ENCODE measurements at places on chromosomes 6 and 20. TPM values are rescaled to one million over a fixed set of nuclear protein-coding genes. Genes with fewer than 3 reads are reported as not detected.

SLC52A3 gene
- total RNA-seq, result not detected

FHL5 gene
- total RNA-seq, result not detected

NINL gene
- 32.2 TPM for total RNA-seq

PAK5 gene
- 1.6 TPM for total RNA-seq

NHSL1 gene
- total RNA-seq, result 12.1 TPM

GABRR2 gene
- total RNA-seq, result not detected

CLVS2 gene
- total RNA-seq, result 1.8 TPM

GRCh38 chr6:7529141-7529540, 12.3 kb upstream of the DSP start:
- no peak for DNase-seq
- no peak overlapping the region for H3K27ac ChIP-seq
- no peaks in the 10 kb centered on the region for H3K27me3 ChIP-seq
- no peak overlapping the region for H3K4me3 ChIP-seq

DNA sequence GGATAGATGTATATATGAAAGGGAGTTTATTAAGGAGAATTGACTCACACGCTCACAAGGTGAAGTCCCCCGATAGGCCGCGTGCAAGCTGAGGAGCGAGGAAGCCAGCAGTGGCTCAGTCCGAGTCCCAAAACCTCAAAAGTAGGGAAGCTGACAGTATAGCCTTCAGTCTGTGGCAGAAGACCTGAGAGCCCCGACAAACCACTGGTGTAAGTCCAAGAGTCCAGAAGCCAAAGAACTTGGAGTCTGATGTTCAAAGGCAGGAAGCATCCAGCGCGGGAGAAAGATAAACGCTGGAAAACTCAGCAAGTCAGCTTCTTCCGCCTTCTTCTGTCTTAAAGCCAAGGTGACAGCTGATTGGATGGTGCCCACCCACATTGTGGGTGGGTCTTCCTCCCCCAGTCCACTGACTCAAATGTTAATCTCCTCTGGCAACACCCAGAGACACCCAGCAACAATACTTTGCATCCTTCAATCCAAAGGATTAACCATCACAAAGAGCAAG, 102.6 kb upstream of the GJE1 start:
- no peak overlapping the region for H3K27ac ChIP-seq
- no peaks in the 10 kb centered on the region for H3K27me3 ChIP-seq
- peak; percentile 78 for DNase-seq
- H3K4me1 ChIP-seq, result peaks cover 5% of the 10 kb centered on the region

GRCh38 chr20:11918981-11919380, 1.3 kb downstream of the BTBD3 start:
- peak; percentile 8 for DNase-seq
- no peaks in the 10 kb centered on the region for H3K27me3 ChIP-seq
- H3K4me3 ChIP-seq, result no peak overlapping the region
- peaks cover 11% of the 10 kb centered on the region for H3K4me1 ChIP-seq
- no peaks in the 10 kb centered on the region for H3K36me3 ChIP-seq

- H3K4me1 ChIP-seq, result no peaks in the 10 kb centered on the region
- H3K27me3 ChIP-seq, result no peaks in the 10 kb centered on the region
- H3K27ac ChIP-seq, result no peak overlapping the region
- H3K4me3 ChIP-seq, result no peak overlapping the region
Measured at GRCh38 chr6:160137989-160138835, 16.6 kb downstream of the SLC22A1 start.

GRCh38 chr6:159499034-159499433, 194.0 kb downstream of the SOD2 start:
- no peak overlapping the region for H3K27ac ChIP-seq
- no peaks in the 10 kb centered on the region for H3K4me1 ChIP-seq
- no peak overlapping the region for H3K4me3 ChIP-seq

DNA sequence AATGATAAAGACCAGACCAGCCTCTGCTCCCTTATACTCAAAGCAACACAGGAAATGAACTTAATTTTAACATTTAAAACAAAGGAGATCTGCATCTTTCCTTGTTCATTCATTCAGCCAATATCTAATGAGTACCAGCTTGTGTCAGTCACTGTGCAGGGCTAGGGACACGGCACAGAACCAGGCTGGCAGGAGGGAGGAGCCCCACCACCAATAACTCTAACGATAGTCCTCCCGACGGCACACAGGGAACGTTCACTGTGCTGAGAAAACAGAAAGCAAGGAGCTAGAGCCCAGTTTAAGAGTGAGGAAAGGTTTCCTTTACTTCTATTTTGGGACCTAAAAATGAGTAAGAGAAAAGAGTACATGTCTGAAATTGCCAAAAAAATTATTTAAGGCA, 9.9 kb downstream of the ETV7 start:
- peaks cover 7% of the 10 kb centered on the region for H3K4me1 ChIP-seq
- H3K4me3 ChIP-seq, result no peak overlapping the region
- no peaks in the 10 kb centered on the region for H3K36me3 ChIP-seq
- no peak for DNase-seq
- no peak overlapping the region for H3K27ac ChIP-seq

DNA sequence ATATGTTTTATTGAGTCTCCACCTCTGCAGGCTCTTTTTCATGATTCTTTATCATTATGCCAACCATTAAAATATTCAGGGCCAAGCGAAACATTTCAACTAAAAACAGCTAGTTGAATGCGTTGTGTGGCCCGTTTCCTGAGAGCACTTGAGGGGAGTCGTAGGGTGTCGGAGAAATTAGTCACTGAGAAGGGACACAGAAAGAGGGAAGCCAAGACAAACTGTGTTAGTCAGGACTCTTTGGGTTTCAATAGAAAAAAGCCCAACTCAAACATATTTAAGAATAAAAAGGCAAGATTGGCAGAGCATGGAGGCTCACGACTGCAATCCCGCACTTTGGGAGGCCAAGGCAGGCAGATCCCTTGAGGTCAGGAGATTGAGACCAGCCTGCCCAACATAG, 58.9 kb downstream of the MAFB start:
- H3K4me3 ChIP-seq, result no peak overlapping the region
- H3K36me3 ChIP-seq, result no peaks in the 10 kb centered on the region

- DNase-seq, result no peak
- H3K4me1 ChIP-seq, result no peaks in the 10 kb centered on the region
- H3K4me3 ChIP-seq, result no peak overlapping the region
- no peaks in the 10 kb centered on the region for H3K27me3 ChIP-seq
- H3K27ac ChIP-seq, result no peak overlapping the region
Measured at GRCh38 chr6:104428184-104428583, 431.5 kb downstream of the HACE1 start.

- H3K27ac ChIP-seq, result no peak overlapping the region
- H3K27me3 ChIP-seq, result no peaks in the 10 kb centered on the region
- no peak for DNase-seq
- H3K36me3 ChIP-seq, result no peaks in the 10 kb centered on the region
- H3K4me3 ChIP-seq, result no peak overlapping the region
Measured at GRCh38 chr6:75158176-75158575, 47.7 kb downstream of the COL12A1 start.

- H3K27me3 ChIP-seq, result no peaks in the 10 kb centered on the region
- peaks cover 9% of the 10 kb centered on the region for H3K4me1 ChIP-seq
- H3K27ac ChIP-seq, result no peak overlapping the region
- no peak overlapping the region for H3K4me3 ChIP-seq
- H3K36me3 ChIP-seq, result no peaks in the 10 kb centered on the region
Measured at GRCh38 chr6:47076422-47077344, 34.6 kb upstream of the ADGRF1 start.

DNA sequence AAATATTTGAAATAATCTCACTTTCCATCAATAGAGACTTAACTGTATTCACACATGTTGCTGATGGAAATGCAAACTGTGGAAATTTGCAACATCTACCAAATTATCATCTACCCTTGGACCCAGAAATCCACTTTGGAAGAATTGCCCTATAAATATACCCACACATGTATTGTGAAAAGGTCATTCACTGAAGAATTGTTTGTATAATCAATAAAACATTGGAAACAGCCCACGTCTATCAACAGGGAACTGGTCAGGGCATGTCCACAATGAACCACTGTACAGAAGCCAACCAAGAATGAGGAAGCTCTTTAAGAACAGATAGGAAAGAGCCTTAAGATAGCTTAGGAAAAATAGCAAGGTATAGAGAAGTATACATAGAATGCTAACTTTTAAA, 36.2 kb downstream of the PXDC1 start:
- H3K36me3 ChIP-seq, result no peaks in the 10 kb centered on the region
- DNase-seq, result no peak
- H3K4me3 ChIP-seq, result no peak overlapping the region
- H3K27ac ChIP-seq, result no peak overlapping the region
- peaks cover 8% of the 10 kb centered on the region for H3K4me1 ChIP-seq
- no peaks in the 10 kb centered on the region for H3K27me3 ChIP-seq

DNA sequence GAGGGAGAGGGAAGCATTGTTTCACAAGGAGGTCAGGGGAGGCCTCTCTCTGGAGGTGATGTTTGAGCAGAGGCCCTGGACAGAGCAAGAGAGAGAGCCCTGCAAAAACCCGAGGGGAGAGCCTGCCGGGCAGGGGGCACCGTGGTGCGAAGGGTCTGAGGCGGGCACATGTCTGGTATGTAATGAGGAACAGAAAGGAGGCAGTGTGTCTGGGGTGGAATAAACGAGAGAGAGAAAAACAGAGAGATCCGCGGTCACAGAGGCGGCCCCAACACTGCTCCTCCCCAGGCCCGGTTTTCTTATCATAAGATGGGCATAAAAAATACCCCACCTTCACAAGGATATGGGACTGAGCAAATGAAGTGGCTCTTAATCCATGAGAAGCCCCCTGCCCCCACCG, 119.2 kb downstream of the PREX1 start:
- H3K27me3 ChIP-seq, result no peaks in the 10 kb centered on the region
- DNase-seq, result no peak
- H3K36me3 ChIP-seq, result no peaks in the 10 kb centered on the region
- H3K27ac ChIP-seq, result no peak overlapping the region
- no peak overlapping the region for H3K4me3 ChIP-seq
- H3K4me1 ChIP-seq, result no peaks in the 10 kb centered on the region

DNA sequence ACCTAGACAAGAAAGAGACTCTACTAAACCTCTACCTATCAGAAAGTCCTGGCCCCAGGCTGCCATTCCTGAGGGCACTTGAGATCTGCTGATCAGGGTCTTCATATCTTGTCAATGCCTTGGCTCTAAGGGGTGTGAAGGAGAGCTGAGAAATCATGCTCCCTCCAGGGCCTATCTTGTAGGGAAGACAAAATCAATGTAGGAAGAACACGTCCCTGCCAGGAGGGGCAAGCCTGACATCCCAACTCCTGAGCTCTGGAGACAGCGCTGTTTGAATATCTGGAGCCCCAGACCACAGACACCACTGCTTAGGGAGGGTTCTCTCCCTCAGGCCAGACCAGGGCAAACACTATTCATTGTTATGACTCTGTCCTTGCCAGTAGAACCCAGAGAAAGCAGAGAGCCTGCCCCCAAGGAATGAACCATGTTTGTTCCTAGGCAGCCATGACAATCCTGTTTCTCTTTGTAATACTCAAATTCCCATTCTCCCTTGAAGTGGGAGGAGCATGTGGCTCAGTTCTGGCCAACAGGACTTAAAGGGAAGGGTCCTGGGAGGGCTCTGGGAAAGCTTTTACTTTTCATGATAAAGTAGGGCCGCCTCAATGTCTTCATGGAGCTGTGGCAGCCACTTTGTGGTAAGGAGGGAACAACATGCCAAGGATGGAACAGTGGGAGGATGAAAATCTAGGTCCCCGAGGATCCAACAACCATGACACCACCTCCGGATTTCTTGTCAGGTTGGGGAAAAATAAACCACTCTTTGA, 1.8 kb upstream of the FASTKD5 start:
- H3K4me1 ChIP-seq, result peaks cover 11% of the 10 kb centered on the region
- no peak overlapping the region for H3K4me3 ChIP-seq
- no peak for DNase-seq
- no peaks in the 10 kb centered on the region for H3K36me3 ChIP-seq
- H3K27me3 ChIP-seq, result no peaks in the 10 kb centered on the region

DNA sequence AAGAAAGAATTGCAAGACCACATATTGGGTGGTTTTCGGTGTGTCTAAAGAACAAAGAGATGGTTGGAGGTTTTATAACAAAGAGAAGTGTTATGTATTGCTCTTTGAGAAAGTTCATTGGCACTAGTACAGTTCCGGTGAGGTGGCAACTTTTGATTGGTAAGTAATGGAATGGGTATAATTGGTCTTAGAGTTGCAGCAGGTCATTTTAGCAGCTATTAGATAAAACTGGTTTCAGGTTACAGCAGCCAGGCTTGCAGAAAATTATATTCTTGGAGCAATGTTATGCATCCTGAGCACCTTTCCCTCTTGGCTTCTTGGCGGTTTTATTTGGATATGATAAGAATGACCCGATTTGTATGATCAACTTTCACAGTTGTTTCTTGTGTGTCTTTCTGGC, 12.3 kb upstream of the SSTR4 start:
- H3K4me1 ChIP-seq, result peaks cover 11% of the 10 kb centered on the region
- no peak overlapping the region for H3K4me3 ChIP-seq
- H3K36me3 ChIP-seq, result no peaks in the 10 kb centered on the region
- DNase-seq, result no peak
- H3K27me3 ChIP-seq, result no peaks in the 10 kb centered on the region
- H3K27ac ChIP-seq, result no peak overlapping the region

DNA sequence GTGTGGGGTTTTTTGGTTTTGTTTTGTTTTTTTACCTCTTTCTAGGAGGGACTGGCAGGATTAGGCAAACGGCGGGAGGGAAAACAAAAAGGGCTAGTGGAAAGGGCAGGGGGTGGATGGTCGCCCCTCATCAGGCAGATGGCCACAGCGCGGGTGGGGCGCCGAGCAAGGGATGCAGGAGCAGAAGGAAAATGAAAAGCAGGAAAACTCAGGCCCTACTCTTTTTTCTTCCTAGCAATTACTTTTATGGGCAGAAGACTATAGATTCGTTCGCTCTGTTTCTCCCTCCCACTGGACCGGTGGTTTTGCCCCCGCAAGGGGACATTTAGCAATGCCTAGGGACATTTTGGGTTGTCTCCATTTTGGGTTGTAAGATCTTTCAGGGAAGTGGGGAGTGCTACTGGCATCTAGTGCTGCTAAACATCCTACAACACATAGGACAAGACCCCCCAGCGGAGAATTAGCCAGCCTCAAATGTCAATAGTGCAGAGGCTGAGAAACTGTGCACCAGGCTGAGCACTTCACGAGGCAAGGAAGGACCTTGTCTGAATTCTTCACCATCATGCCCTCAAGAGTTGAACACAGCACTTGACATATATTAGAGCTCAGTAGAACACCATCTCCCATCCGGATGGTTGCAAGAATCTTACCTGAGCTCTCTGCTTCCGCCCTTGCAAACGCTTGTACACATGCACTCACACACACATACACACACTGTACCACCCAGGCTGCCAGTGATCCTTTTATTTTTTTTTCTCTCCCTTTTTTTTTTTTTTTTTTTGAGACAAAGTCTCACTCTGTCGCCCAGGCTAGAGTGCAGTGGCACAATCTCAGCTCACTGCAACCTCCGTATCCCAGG, 4.8 kb upstream of the ZMYND8 start:
- H3K36me3 ChIP-seq, result no peaks in the 10 kb centered on the region
- peak overlapping the region; percentile 43 for H3K4me3 ChIP-seq
- H3K4me1 ChIP-seq, result peaks cover 62% of the 10 kb centered on the region

- no peaks in the 10 kb centered on the region for H3K36me3 ChIP-seq
- no peak overlapping the region for H3K4me3 ChIP-seq
- peak; percentile 69 for DNase-seq
Measured at GRCh38 chr6:36139431-36139830, 9.1 kb downstream of the MAPK13 start.

GRCh38 chr6:157072128-157072527, 251.2 kb downstream of the TMEM242 start:
- H3K27ac ChIP-seq, result no peak overlapping the region
- H3K4me1 ChIP-seq, result peaks cover 44% of the 10 kb centered on the region
- DNase-seq, result no peak
- no peaks in the 10 kb centered on the region for H3K36me3 ChIP-seq

- no peak overlapping the region for H3K27ac ChIP-seq
- no peaks in the 10 kb centered on the region for H3K27me3 ChIP-seq
- no peak for DNase-seq
Measured at GRCh38 chr6:16623029-16623653, 138.1 kb downstream of the ATXN1 start.
